Activated T-helper 2 cell treated with anti-CD3 and anti-CD28 coated beads, Interferon-gamma antibody, Interleukin-2, Interleukin-4, amounts not matched to agents 10 μg/mL and 5 μg/mL and 100 μg/mL, durations not matched to agents 14 hours and 24 hours and 36 hours (primary cell): ENCODE measurements at places on chromosomes 1 and 21. TPM values are rescaled to one million over a fixed set of nuclear protein-coding genes. Genes with fewer than 3 reads are reported as not detected.

Gene PCAT6
- total RNA-seq: 1.6 TPM in 2 replicates

Gene OR2L5
- total RNA-seq: not detected in 2 replicates

Gene TMEM240
- total RNA-seq: 0.25 and 0.48 TPM in 2 replicates

Gene PTGER3
- 0.43 and 0.44 TPM in 2 replicates for total RNA-seq

Gene RNF187
- 146 and 154 TPM in 2 replicates for total RNA-seq

Gene TNFRSF4
- total RNA-seq: 441 and 458 TPM in 2 replicates

Gene SYT2
- total RNA-seq: not detected in 2 replicates

Gene VHLL
- total RNA-seq: not detected in 2 replicates

DNA sequence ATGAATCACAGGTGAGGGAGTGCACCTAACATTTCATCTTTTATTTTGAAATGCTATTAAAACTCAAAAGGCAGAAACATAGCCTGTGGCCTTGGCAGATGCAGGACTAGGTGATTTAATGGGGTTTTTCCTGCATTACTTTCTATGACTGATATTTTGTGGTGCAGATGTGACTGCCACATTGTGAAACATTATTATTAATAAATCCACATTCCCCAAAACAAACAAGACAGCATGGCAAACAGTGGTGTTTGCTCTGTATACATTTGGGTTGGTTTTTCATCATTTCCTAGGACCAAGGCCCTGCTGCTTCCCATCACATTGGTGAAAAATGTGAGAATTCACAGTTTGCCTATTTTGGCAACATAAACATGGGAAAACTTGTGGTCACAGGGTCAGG lies 247.6 kb upstream of the SGIP1 start:
- H3K4me1 ChIP-seq: peaks cover 57% of the 10 kb centered on the region
- peaks cover 4% of the 10 kb centered on the region for H3K36me3 ChIP-seq

- H3K36me3 ChIP-seq: no peaks in the 10 kb centered on the region
- no peak overlapping the region for H3K4me3 ChIP-seq
- peaks cover 2% of the 10 kb centered on the region for H3K4me1 ChIP-seq
These were observed 70.2 kb downstream of the FOXD2 start for GRCh38 chr1:47507881-47508701.

DNA sequence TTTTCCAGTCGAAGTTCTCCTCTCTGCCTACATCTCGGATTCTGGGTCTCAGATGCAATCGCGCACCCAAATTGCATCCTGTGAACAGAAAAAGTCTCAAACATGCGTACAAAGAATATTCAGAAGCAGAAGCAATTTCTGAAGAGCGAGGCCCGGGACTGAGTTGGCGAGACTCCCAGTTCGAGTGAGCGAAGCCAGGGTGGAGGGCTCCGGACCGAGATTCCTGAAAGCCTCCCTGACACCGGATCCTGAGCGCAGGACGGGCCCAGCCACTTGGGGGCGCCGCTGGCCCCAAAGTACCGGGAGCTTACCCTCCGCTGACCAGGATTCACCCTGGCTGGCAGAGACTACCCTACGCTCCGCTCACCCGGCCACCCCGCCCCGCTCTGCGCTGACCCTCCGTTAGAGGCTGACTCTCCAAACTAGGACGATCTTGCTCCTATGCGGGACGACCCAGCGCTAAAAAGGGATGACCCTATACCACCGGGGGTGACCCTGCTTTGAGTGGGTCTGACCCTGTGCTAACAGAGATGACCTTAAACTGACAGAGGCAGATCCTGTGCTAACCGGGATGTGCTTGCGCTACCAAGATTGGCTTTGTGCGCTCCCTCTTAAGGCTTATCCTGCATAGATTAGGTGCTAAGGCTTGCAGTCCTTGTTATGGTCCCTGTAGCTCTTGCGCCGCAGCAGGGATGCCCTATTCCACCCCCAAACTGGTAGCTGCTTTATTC lies 12.1 kb downstream of the FOXD2 start:
- no peak overlapping the region for H3K4me3 ChIP-seq
- H3K36me3 ChIP-seq: no peaks in the 10 kb centered on the region
- peaks cover 79% of the 10 kb centered on the region for H3K27me3 ChIP-seq
- no peak overlapping the region for H3K27ac ChIP-seq

DNA sequence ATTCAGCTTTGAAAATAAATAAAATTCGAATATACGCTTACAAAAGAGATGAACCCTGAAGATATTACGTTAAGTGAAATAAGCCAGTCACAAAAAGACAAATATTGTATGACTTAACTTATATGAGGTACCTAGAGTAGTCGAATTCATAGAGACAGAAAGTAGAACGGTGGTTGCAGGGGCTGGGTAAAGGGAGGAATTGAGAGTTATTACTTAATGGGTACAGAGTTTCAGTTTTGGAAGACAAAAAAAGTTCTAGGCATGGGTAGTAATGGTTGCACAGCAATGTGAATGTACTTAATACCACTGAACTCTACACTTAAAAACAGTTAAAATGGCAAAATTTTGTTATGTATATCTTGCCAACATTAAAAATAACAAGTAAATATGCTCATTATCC lies 48.6 kb upstream of the ZNHIT6 start:
- no peak overlapping the region for H3K4me3 ChIP-seq
- no peak overlapping the region for H3K27ac ChIP-seq
- H3K4me1 ChIP-seq: no peaks in the 10 kb centered on the region
- H3K27me3 ChIP-seq: no peaks in the 10 kb centered on the region
- no peak for DNase-seq

DNA sequence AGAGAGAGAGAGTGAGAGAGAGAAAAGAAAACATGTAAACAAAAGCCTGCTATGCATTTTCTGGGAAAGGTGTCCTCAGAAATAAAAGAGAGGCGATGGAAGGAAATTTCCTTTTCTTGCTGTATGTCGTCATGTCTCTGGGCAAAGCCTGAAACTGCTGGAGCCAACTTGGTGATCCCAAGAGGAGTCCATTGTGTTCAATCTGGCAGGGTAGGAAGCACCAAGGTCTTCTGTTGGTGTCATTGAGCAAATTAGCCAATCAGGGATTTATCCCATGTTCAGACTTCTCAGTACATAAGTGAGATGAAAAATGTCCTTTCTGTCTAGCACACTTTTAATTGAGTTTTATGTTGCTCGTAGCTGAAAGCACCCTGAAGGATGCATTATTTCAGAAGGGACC lies 260.0 kb upstream of the KAZN start:
- H3K4me1 ChIP-seq: no peaks in the 10 kb centered on the region
- no peaks in the 10 kb centered on the region for H3K36me3 ChIP-seq
- H3K27me3 ChIP-seq: peaks cover 4% of the 10 kb centered on the region

GRCh38 chr1:203052601-203053000 lies 26.3 kb downstream of the PPFIA4 start:
- H3K36me3 ChIP-seq: peaks cover 9% of the 10 kb centered on the region
- H3K4me3 ChIP-seq: no peak overlapping the region
- no peak for DNase-seq
- H3K4me1 ChIP-seq: no peaks in the 10 kb centered on the region
- H3K27me3 ChIP-seq: no peaks in the 10 kb centered on the region

- H3K4me1 ChIP-seq: peaks cover 53% of the 10 kb centered on the region
- no peak for DNase-seq
These were observed 2.7 kb downstream of the IFNAR2 start for GRCh38 chr21:33232291-33233034.

- H3K4me1 ChIP-seq: peaks cover under 1% of the 10 kb centered on the region
- no peak overlapping the region for H3K4me3 ChIP-seq
- no peak overlapping the region for H3K27ac ChIP-seq
- H3K36me3 ChIP-seq: no peaks in the 10 kb centered on the region
- H3K27me3 ChIP-seq: no peaks in the 10 kb centered on the region
- no peak for DNase-seq
These were observed 167.3 kb downstream of the PBX1 start for GRCh38 chr1:164726235-164726634.

GRCh38 chr1:32111789-32112188 lies 3.9 kb downstream of the KPNA6 start:
- H3K27ac ChIP-seq: peak overlapping the region; percentile 43
- no peak for DNase-seq
- H3K36me3 ChIP-seq: peaks cover 25% of the 10 kb centered on the region
- peak overlapping the region; percentile 51 for H3K4me3 ChIP-seq
- H3K27me3 ChIP-seq: no peaks in the 10 kb centered on the region
- H3K4me1 ChIP-seq: peaks cover 44% of the 10 kb centered on the region

- no peak overlapping the region for H3K4me3 ChIP-seq
- H3K4me1 ChIP-seq: no peaks in the 10 kb centered on the region
- H3K27ac ChIP-seq: no peak overlapping the region
These were observed 23.7 kb upstream of the HFM1 start for GRCh38 chr1:91428182-91428798.

DNA sequence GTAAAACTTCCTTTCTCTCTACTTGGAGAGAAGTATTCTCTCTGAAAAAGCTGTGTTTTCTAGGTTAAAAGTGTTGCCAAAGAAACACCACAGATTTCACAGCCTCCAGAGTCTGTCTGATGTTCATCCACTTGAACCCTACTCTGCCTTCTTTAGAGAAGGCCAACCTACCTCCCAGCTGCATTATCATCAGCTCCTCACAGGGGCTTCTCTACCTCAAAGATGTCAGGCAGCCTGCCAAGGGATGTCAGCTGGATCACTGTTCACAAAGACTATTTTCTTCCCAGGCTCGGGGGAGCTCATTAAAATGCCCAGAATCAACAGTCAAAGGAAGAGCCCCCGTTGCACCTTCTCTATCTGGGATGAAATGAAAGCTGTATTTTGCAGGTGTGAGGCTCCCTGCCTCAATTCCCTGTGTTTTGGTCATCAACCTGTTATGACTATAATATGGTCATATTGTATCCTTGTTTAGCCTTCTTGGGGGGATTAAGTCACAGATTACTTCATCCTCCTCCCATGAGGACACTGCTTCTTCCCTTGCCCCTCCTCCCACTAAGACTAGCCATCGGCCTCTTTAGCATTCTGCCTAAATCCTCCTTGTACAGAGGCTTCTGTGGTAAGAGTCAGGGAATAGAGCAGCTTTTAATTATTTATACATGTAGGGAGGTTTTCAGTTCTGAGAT lies 25.7 kb downstream of the ANGPTL7 start:
- H3K4me3 ChIP-seq: no peak overlapping the region
- H3K4me1 ChIP-seq: no peaks in the 10 kb centered on the region
- H3K36me3 ChIP-seq: peaks cover 67% of the 10 kb centered on the region
- no peaks in the 10 kb centered on the region for H3K27me3 ChIP-seq
- no peak overlapping the region for H3K27ac ChIP-seq

GRCh38 chr1:94734963-94735901 lies 84.9 kb upstream of the SLC44A3 start:
- H3K4me3 ChIP-seq: no peak overlapping the region
- H3K4me1 ChIP-seq: peaks cover 19% of the 10 kb centered on the region
- no peaks in the 10 kb centered on the region for H3K36me3 ChIP-seq
- H3K27me3 ChIP-seq: peaks cover 20% of the 10 kb centered on the region
- no peak overlapping the region for H3K27ac ChIP-seq

DNA sequence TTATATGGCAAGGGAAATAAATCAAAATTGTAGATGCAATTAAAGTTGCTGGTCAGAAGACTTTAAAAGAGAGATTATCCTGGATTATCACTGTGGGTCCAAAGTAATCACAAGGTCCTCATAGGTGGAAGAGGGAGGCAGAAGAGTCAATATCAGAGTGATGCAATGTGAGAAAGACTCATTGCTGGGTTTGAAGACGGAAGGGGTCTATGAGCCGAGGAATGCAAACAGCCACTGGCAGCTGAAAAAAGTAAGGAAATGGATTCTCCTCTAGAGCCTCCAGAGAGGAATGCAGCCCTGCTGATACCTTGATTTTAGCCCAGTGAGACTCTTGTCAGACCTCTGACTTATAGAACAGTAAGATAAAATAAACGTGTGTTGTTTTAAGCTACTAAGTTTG lies 59.8 kb upstream of the MUTYH start:
- peaks cover 2% of the 10 kb centered on the region for H3K4me1 ChIP-seq
- no peak overlapping the region for H3K27ac ChIP-seq
- no peak overlapping the region for H3K4me3 ChIP-seq
- H3K36me3 ChIP-seq: no peaks in the 10 kb centered on the region
- DNase-seq: no peak
- H3K27me3 ChIP-seq: no peaks in the 10 kb centered on the region

DNA sequence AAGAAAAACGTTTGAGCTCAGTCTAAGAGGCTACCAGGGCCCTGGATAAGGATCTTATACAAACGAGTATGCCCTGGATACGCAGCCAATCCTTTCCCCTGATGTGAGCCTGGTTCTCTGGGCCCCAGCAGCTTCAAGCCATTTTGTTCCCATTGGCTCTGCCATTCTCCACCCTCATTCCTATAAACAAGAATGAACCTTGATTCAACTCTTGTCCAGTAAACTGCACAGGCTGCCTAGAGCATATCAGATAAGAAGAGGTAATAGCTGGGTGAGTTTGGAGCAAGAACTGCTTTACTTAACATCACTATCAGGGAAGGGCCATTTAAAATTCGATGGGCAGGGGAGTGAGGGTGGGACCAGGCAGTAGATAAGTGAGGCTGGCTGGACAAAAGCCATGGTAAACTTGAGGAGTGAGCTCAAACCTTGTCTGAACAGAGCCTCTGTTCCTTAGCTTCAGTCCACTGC lies 11.3 kb downstream of the BTG2 start:
- H3K36me3 ChIP-seq: peaks cover 29% of the 10 kb centered on the region
- no peak overlapping the region for H3K27ac ChIP-seq
- H3K27me3 ChIP-seq: peaks cover 5% of the 10 kb centered on the region
- DNase-seq: no peak

GRCh38 chr1:171969813-171970212 lies 128.5 kb downstream of the DNM3 start:
- no peak overlapping the region for H3K27ac ChIP-seq
- H3K27me3 ChIP-seq: peaks cover 10% of the 10 kb centered on the region
- H3K4me3 ChIP-seq: no peak overlapping the region

DNA sequence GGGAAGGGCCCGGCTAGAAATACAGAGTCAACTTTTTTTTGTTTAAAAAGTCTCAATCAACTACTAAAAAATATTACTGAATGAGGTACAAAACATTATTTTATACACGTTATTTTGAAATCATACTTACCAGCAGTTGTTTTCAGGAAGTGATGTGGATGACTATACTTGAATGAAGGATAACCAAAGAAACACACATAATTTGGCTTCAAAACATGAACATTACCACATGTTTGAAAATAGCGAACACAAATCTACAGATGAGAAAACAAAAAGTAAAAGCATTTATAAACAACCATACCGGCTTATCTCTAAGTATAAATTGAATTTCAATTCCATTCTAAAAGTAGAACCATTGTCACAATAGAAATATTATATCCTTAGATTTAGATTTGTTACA lies 9.0 kb downstream of the DBT start:
- DNase-seq: no peak
- H3K27ac ChIP-seq: no peak overlapping the region
- peaks cover 41% of the 10 kb centered on the region for H3K36me3 ChIP-seq
- H3K4me3 ChIP-seq: no peak overlapping the region
- no peaks in the 10 kb centered on the region for H3K27me3 ChIP-seq

GRCh38 chr1:6471086-6471969 lies 5.4 kb upstream of the TNFRSF25 start:
- no peaks in the 10 kb centered on the region for H3K4me1 ChIP-seq
- no peaks in the 10 kb centered on the region for H3K36me3 ChIP-seq
- H3K27ac ChIP-seq: no peak overlapping the region
- no peak overlapping the region for H3K4me3 ChIP-seq
- H3K27me3 ChIP-seq: no peaks in the 10 kb centered on the region
